ENCODE measurements at places on chromosomes 1 and 21.

DNA sequence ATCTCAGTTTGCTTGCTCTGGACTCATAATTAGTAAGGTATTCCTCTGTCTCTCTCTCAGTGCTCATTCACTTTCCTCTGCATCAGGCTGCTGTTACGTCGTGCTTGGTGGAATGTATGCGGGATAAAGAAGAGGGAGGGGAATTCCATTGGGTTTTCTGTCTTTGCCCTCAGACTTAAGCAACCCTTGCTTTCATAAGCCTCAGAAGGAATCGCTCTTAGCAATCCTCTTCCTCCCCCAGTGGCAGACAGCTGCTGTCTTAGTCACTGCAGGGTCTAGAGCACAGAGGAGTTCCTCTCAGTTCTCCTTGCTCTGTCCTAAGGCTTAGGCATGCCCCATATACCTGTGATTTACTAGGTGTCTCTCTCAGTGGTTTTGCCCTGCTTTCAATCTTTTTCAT is 19.1 kb upstream of the NTMT2 start:
- DNase-seq, result no peak

DNA sequence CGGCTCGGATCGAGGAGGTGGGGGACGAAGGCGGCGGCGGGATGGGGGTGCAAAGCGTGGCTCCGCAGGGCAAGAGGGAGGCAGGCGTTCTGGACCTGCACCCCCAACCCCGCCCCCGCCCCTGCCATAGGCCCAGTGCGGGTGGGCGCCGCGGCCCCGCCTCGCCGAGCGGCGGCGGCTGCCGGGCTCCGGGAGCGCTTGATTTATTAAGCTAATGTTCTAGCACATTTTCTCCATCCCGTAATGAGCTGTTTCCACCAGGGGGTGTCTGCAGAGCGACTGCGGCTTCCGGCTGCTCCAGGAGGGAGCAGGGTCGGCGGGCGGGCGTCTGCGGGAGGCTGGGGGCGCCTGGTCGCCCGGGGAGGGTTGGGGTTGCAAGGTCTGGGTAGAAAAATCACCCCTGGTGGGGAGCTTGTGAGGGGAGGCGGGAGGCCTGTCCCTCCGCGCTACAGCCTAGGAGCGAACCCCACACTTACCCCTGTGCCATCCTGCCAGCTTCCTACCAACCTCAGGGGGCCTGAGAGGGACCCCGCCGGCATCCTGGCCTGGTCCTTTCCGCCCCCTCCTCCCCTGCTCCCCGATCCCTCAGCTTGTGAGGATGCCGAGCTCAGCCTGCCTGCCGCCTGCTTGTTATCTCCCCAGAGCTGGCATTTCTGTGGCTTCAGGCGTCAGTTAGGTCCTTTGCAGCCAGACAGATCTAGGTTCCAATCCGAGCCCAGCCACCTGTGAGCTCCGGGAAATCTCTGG is 48.5 kb upstream of the ACOT11 start:
- peak; percentile 53 for DNase-seq

- DNase-seq, result no peak
These were observed 164.8 kb downstream of the USP25 start for GRCh38 chr21:15894596-15894995.

GRCh38 chr1:203627851-203628200 is 1.2 kb downstream of the ATP2B4 start:
- DNase-seq, result peak; percentile 51

DNA sequence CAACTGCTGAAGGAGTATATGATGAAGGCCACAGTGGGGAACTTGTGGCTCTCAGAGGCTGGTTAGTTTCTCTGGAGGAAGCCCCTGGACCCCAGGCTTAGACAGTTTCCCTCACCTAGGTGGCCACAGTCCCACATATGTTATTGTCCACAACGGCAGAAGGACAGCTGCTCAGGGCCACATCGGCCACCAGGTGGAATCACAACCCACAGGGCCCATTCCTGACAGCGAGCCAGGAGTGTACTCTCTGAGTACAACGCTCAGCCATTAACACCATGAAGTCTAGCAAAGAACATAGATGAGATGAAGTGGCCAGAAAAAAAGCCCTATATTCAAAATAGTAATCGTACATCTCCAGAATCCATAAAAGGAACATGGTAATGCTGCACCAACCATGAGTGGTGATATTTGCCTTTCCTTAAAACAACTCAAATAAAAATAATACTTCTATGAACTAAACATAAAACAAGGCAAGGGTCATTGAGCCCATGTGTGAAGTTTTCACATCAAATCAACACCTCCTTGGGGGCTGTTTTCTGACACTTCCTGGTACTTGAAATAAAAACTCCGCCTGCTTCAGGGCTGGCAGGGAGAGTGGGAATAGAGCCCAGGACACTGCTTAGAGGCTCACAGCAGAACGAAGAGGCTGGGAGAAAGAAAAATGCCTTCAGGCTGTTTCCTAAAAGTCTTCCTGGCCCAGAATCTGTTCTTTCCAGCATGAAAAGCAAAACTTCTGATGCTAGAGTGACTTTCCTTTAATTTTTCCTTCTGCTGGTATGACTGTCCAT is 383.3 kb downstream of the HHAT start:
- DNase-seq, result no peak

DNA sequence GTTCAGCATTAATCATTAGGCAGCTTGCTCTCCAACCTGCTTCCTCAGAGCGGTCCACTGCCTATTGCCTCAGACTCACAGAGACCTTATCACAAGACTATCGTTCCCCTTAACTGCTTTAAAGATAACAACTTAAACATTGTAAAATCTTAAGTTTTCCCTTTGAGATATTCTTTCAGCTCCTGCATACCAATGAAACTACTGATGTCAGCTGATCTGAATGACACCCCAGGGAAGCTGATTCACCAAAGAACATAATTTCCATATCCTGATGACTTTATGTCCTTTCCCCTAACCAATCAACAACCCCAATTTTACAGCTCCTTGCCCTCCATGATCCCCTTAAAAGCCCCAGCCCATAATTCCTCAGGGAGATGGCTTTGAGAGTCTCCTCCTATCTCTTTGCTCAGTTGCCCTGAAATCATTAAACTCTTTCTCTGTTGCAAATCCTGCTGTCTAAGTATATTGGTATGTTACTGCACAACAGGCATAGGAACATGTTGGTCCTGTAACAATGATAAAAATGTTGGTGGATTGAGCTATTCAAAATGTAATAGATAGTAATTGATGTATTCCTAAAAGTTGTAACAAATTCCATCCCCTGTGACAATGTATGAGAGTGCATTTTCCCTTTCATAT is 621.4 kb upstream of the RGS18 start:
- no peak for DNase-seq

GRCh38 chr1:30109853-30110252 is 613.5 kb downstream of the MATN1 start:
- no peak for DNase-seq
